Activated naive CD8-positive, alpha-beta T cell treated with anti-CD3 and anti-CD28 coated beads, Interleukin-2, amount 50 U/mL, for 16 hours (primary cell): ENCODE measurements at places on chromosomes 13 and 19.

DNA sequence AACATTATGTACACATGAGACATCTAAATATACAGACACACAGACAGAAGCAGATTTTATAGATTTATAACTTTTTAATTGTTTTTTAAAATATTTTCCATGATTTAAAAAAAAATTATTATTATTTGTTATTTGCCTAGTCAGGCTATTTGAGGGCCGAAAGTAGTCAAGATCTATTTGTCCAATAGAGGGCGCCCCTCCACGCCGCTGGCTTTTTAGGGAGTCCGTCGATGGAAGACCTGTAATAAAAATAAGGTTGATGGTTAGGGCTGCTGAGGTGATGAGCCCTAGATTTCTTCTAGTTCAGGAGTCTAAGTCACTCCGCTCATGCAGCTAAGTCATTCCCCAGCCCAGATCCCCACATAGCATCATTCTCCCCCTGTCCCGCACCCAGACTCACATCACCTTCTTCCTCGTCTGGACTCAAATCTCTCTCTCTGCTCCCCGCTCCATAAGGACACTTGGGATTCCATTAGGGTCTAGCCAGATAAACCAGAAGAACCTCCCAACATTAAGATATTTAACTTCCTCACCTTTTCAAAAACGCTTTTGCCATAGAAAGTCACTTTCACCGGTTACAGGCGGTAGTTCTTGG lies 33.9 kb upstream of the CEACAM21 start:
- DNase-seq: peak; percentile 52

GRCh38 chr13:99119656-99120055 lies 81.0 kb upstream of the UBAC2 start:
- DNase-seq: no peak

GRCh38 chr13:40384976-40385857 lies 281.2 kb downstream of the FOXO1 start:
- DNase-seq: no peak

DNA sequence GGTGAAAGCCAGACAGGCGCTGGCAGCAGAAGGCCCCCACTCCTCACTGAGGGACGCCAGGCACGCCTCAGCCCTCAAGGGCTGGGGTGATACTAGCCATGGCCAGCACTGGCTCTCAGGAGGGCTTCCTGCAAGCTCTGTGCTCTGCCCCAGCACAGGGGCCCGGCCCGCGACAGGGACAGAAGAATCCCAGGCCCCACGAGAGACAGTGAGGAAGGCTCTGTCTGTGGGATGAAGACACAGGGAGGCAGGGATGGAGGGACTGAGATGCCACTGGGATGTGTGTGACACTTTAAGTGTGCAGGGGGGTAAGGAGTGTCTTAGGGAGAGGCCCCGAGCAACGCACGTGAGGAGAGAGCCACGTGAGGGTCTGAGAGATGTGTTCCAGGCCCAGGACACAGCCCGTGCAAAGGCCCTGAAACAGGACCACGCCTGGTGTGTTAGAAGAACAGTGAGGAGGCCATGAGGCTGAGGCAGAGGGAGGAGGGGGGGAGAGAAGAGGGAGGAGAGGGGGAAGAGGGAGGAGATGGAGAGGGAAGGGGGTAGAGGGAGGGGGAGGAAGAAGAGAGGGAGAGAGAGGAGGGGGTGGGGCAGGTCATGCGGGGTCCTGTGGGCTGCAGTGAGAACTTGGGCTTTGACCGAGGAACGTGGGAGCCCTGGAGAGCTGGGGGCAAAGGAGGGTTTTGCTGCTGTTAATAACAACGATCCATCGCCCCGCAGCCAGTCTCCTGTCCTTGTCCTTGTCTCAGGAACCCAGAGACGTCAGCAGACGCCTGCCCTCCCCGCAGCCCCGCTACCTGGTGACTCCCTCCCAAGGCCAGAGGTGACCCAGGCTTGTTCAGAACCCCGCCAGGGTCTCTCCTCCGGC lies 7.2 kb downstream of the RPL36 start:
- no peak for DNase-seq

DNA sequence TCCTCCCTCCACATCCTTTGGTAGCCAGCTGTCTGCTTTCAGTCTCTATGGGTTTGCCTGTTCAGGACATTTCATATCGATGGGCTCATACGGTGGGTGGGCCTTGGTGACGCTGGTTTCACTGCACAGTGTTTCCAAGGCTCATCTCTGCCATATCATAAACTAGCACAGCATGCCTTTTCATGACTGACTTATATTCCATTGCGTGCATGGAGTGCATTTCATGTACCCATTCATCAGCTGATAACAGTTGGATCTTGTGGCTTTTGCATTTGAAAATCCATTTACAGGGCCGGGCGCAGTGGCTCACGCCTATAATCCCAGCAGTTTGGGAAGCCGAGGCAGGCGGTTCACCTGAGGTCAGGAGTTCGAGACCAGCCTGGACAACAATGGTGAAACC lies 69.9 kb downstream of the TDRD12 start:
- no peak for DNase-seq

GRCh38 chr19:47231215-47232054 lies 436 bp upstream of the BBC3 start:
- peak; percentile 74 for DNase-seq

- DNase-seq: no peak
These were observed 6.1 kb downstream of the CLEC4M start for GRCh38 chr19:7769171-7769570.

DNA sequence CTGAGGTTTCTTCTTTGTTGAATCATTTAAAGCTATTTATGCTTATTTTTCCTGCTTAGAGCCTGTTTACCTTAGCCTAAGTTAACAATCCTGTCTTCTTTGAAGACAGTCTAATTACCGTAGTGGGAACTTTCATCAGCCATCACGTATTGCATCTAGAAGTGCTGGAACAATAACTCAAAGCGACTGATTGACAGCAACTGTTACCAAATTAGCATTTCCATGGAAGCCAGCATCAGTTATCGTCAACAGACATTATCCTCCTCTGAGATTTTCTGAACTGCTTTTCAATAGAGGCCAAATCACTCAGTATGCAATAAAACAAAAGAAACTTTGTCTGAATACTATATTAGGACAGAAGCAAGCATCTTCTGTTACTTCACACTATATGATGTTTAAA lies 433.3 kb upstream of the SLITRK1 start:
- DNase-seq: no peak

DNA sequence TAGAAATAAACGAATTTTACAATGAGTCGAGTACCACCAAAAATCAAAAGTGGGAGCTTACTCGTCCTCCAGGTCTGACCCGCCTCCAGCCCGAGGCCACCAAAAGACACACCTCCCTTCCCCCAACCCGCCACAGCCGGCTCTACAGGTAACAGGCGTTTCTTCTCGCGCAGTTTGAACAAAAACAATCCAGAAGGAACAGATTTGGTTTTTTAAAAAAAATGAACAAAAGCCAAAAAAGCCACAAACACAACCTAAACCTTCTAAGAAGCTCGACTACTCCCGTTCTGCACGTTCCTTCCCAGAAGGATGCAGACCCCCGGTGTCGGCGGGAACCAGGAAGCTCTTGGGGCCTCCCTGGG lies 671 bp downstream of the ZDHHC20 start:
- no peak for DNase-seq

GRCh38 chr19:35816262-35816661 lies 3.6 kb upstream of the PRODH2 start:
- no peak for DNase-seq

DNA sequence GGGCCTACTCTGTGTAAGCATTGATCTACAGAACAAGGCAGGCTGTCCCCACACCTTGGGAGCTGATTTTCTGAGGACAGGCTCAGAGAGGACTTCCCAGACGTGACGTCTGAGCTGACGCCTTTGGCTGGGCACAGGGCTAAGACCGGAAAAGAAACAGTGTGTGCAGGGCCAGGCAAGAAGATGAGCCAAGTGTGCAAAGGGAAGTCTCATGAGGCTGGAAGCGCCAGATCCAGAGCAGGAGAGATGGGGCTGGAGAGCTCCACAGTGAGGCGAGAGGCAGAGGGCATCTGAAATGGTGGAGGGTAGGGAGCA lies 12.7 kb downstream of the IGLON5 start:
- DNase-seq: no peak

- DNase-seq: peak; percentile 81
These were observed at the start of gene SBNO2 for GRCh38 chr19:1173845-1174809. SBNO2 (minus strand) TSS chr19:1174268; CDS start chr19:1154276, 19,992 bp downstream.

- no peak for DNase-seq
These were observed 6.8 kb downstream of the CEACAM1 start for GRCh38 chr19:42521346-42522030.

DNA sequence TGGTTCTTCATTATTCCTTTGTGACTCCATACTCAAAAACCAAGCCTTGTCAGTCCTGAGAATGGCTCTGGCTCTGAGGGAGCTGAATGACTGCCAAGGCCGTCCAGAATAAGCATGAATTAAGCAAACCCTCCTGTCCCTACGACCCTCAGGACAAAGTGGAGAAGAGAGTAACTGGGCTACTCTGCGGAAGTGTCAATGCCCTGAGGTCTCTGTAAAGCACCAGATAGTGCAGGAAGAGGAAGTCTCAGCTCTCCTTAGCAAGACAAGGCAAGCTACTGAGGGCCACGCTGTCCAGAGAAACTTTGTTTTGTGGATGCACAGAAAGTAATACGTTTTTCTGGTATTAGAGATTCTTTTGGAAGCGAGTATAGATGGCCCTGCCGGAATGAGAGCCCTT lies 94.1 kb downstream of the RNASEH2B start:
- DNase-seq: no peak

DNA sequence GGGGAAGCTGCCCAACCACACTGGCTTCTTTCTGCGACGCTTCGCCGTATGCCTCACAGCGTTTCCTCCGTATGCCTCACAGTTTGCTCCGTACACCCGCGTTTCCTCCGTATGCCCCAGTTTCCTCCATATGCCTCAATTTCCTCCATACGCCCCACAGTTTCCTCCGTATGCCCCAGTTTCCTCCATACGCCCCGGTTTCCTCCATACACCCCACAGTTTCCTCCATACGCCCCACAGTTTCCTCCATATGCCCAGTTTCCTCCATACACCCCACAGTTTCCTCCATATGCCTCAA lies 22.6 kb downstream of the GAS6 start:
- no peak for DNase-seq
